ENCODE measurements at places on chromosomes 5 and 9. TPM values are rescaled to one million over a fixed set of nuclear protein-coding genes. Genes with fewer than 3 reads are reported as not detected.

DNA sequence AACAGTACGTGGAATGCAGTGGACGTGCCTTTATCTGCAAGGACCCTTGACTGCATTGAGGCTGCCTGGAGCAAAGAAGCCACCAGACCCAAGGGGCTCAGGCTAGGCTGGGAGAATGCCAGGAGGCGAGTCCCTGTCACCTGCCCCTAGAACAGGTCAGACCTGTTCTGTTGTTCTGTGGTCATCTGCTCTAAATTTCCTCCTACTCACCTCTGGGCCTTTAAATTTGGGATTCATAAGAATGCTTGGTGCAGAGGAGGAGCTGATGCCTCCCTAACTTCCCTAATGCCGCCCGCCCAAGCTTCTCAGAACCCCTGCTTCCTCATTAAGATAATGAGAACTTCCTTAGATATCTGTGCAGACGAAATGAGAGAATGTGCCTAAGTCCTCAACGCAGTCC is 32.0 kb downstream of the DAPK1 start:
- DNase-seq, result no peak

- no peak for DNase-seq
These were observed 549.9 kb downstream of the ANXA1 start for GRCh38 chr9:73701415-73702057.

- DNase-seq, result no peak
These were observed 53.4 kb upstream of the RARS1 start for GRCh38 chr5:168432903-168433302.

- peak; percentile 30 for DNase-seq
These were observed 125.5 kb downstream of the CDK5RAP2 start for GRCh38 chr9:120454467-120454866.

The LPCAT1 gene
- 13.2 TPM for total RNA-seq

Data from right atrium auricular region (tissue), 2 donors.